ENCODE measurements at places on chromosomes 1 and 21. TPM values are rescaled to one million over a fixed set of nuclear protein-coding genes. Genes with fewer than 3 reads are reported as not detected.
A peak's percentile ranks its signal among the peaks of the same experiment; 100 is the strongest.

DNA sequence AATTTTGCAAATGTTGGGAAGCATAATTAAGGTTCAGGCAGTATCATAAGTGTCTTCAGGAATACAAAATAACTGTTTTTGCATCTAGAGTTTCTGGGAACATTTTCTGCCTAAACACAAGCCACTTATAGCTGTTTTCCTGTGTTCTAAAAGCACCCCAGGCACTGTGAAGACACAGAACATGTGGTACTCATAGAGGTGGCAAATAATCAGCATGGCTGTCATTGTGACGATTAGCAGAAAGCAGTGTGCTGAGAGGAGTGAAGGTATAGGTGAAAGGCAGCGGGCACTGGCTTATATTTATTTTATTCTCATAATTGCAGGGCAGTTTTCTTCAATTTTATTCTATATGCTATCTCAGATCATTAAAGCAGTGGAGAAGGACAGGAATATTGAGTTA is 119.6 kb downstream of the LRRC53 start:
- DNase-seq, result no peak

GRCh38 chr1:181482521-181483284 is 614 bp upstream of the CACNA1E start:
- no peak for DNase-seq

DNA sequence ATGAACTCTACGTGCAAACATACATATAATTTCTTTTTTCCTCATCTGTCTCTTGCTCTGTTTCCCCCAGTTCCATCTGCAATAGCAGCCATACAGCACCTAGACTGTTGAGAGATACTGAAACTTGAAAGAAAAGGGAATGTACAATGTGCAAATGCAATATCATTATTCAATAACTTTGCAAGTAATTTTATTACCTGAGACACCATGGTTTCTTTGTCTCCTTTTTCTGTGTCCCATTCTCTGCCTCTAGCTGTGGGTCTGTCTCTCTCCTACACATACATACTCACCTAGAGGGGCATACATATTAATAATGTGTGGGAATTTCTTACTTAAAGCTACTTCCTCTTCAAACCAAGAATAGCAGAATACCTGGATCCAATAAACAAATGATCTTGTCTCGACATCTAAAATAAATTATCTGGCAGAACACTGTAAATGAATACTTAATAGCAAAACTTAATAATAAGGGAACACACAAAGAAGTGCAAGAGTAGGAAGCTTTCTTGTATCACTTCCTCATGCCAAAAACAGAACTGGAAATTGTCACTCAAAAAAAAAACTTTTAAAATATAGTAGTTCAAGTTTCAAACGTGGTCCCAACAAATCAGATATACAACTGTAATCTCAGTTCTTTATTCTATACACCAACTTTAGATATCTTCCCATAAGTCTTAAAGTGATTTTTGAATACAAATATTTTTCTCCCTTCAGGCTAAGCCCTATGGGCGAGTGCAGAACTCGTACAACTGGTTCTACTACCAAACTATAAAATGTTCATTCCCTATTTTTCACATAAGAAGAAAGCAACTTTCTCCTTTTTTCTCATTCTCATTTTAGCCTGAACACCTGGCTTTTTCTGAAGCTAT is 194.6 kb downstream of the NRIP1 start:
- DNase-seq, result no peak

- no peak for DNase-seq
Observed at GRCh38 chr1:212152308-212152693, 116.8 kb downstream of the DTL start.

- no peak for DNase-seq
Observed at GRCh38 chr21:21605521-21605920, 607.3 kb downstream of the NCAM2 start.

- DNase-seq, result no peak
Observed at GRCh38 chr1:228309326-228310067, 97.1 kb downstream of the TRIM11 start.

- DNase-seq, result no peak
Observed at GRCh38 chr1:65343286-65343685, 33.9 kb downstream of the DNAJC6 start.

- no peak for DNase-seq
Observed at GRCh38 chr1:107153014-107153413, 12.2 kb downstream of the NTNG1 start.

GRCh38 chr1:1354271-1355247 is 3.8 kb downstream of the MXRA8 start:
- DNase-seq, result no peak

DNA sequence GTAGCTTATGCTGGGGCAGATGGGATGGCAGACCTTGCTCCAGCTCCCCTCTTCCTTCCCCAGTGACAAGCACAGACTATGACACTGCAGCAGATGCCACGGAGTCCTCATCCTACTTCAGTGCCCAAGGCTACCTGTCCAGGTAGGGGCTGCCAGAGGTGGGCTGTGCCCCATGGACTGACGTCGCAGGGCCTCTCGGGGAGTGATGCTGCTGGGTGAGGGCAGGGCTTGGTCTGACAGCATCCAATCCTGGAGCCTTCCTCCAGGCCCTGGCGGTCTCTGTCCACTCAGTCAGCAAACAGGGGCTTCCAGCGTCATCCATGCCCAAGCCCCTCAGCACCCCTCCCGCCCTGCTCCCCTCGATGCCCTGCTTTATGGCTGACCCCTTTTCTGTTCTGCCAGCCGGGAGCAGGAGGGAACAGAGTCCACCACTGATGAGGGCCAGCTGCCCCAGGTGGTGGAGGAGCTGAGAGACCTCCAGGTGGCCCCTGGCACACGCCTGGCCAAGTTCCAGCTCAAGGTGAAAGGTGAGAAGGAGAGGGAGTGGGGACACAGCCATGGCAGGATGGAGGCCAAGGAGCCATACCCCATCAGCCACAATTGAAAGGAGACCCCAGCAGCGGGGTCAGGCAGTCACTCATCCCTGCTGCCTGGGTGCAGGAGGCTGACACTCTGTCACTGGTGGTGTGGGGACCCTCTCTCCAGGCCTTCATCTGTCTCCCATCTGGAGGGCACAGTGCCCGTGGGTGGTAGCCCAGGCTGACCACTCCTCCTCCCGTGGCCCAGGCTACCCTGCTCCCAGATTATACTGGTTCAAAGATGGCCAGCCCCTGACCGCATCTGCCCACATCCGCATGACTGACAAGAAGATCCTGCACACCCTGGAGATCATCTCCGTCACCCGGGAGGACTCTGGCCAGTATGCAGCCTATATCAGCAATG is 73.6 kb downstream of the TRIM11 start:
- peak; percentile 53 for DNase-seq

GRCh38 chr1:53334781-53335180 is 6.9 kb upstream of the LRP8 start:
- DNase-seq, result no peak

DNA sequence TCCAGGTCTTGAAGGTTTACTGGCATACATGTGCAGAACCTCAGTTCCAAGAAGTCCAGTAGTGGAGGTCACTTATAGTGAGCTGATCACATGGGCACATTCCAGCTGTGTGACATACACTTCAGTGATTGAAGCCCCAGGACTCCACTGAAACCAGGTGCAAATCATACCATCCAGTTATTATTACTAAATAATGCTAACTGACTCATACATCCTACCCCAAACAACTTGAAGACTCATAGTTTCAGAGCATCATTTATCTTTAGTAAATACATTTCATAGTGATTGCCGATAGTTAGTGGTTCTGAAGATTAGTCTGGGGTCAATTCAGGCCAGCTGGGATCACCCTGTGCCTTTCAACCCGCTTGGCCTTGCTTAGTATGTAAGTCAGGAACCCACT is 137.9 kb upstream of the UBE2U start:
- no peak for DNase-seq

- DNase-seq, result no peak
Observed at GRCh38 chr1:117561071-117561470, 44.8 kb upstream of the TENT5C start.

DNA sequence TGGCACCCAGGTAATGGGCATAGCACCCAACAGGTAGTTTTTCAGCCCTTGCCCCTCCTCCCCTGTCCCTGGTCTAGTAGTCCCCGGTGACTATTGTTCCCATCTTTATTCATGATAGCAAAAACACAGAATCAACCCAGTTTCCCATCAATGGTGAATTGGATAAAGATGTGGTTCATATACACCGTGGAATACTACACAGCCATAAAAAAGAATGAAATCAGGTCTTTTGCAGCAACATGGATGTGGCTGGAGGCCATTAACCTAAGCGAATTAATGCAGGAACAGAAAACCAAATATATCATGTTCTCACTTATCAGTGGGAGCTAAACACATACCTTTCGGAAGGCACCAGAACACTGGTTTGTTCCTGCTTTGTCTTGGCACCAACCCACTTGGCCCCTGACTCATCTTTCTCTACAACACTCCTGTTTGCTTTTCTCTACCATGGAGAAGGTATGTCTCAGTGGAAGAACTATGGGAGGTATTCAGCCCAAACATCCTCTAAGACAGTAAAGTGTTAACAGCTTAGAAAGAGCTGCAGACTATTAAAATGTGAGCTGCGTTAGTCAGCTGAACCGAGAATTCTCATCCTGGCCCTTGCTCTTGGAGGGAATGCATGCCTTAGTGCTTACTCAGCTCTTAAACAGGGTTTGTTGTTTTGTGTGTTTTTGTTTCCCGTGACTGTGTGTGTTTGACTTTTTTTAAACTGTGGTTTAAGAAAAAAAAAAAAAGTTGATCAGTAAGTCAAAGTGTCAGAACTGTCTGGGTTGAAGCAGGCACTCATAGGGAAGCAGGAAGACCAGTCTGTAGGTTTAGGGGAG is 203.0 kb downstream of the TOMM20 start:
- no peak for DNase-seq

- no peak for DNase-seq
Observed at GRCh38 chr1:7117399-7118281, 332.4 kb downstream of the CAMTA1 start.

DNA sequence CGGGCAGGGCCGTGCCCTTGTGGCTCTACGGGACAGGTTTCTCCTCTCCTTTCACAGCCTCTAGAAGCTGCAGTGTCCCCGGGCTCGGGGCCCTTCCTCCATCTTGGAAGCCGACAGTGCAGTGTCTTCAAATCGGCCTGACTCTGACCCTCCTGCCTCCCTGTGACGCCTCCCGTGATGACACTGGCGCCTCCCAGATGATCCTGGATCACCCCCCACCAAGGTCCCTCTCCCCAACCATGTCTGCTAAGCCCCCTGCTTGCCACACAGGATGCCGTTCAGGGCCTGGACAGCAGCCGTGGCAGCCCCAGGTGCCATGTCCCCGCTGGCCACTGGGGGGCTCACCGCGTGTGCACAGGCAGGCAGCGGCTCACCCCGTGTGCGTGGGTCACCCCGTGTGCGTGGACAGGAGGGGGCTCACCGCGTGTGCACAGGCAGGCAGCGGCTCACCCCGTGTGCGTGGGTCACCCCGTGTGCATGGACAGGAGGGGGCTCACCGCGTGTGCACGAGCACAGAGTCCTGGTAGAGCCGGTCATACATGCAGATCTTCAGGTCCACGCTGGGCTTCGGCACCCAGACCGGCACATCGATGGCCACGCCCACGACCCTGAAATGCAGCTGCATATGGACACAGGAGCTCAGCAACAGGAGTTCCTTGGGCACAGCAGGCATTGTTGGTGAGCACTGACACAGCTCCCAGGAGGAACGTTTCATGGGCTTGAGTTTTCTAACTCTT is 24.9 kb upstream of the TMEM52 start:
- DNase-seq, result no peak

- no peak for DNase-seq
Observed at GRCh38 chr1:229894532-229894931, 172.5 kb upstream of the GALNT2 start.

GRCh38 chr1:182857212-182857611 is 18.1 kb downstream of the DHX9 start:
- no peak for DNase-seq

DNA sequence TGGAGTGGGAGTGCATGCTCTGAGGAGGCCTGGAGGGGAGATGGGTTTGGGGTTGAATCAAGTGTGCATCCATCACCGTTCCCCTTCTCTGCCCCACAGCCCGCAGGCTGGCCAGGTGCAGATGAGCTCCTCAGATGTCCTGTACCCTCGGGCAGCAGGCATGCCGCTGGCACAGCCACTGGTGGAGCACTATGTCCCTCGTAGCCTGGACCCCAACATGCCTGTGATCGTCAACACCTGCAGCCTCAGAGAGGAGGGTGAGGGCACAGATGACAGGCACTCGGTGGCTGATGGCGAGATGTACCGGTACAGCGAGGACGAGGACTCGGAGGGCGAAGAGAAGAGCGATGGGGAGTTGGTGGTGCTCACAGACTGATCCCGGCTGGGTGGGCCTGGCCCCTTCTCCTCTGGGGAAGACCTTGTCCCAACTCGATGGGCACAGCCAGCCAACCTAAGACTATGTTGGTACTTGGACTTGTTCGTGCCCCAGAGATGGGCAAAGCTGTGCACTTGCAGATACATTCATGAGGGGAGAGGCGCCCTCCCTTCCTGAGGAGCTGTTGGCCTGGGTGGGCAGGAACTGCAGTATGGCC is 26.0 kb downstream of the ETNK2 start:
- DNase-seq, result no peak

DNA sequence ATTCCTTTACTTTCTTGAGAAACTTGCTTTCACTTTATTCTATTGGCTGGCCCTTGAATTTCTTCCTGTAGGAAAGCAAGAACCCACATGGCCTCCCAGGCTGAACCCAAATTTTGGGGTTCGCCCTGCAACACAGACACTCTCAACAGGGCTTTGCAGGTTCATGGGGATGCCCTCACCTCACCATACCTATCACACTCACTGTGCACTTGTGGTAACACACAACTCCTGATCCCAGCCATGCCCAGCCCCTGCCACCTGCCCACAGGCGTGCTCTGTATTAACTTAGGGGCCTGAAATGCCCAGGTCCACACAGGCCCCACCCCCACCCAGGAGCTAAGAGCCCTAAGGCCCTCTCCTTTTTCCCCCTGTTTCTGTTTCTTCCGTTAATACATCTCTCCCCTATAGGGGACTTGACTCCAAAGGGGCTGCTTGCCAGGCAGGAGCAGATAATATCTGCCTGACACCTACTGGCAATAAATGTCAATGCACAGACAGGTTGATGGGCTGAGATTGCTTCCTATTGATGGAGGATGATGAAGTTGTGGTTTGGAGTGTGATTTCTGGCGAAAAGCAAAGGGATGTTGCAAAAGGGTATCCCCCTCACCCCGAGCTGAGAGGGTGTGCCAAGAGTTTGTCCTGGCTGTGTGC is 171.5 kb downstream of the AJAP1 start:
- no peak for DNase-seq

The ACTL8 gene
- not detected for polyA plus RNA-seq

The SNX7 gene
- polyA plus RNA-seq, result 27.1 TPM

The LENEP gene
- 0.39 TPM for polyA plus RNA-seq

The TSSK3 gene
- not detected for polyA plus RNA-seq

The OR10Z1 gene
- not detected for polyA plus RNA-seq

The TRABD2B gene
- not detected for polyA plus RNA-seq

The ADAM30 gene
- not detected for polyA plus RNA-seq

The UBXN10 gene
- 7.8 TPM for polyA plus RNA-seq

The LCE1D gene
- polyA plus RNA-seq, result not detected

Measured in sigmoid colon (tissue), 7 donors.